ENCODE measurements at places on chromosomes 2 and 18.

GRCh38 chr2:230564805-230565779, 147.6 kb upstream of the CAB39 start:
- no peak for DNase-seq

DNA sequence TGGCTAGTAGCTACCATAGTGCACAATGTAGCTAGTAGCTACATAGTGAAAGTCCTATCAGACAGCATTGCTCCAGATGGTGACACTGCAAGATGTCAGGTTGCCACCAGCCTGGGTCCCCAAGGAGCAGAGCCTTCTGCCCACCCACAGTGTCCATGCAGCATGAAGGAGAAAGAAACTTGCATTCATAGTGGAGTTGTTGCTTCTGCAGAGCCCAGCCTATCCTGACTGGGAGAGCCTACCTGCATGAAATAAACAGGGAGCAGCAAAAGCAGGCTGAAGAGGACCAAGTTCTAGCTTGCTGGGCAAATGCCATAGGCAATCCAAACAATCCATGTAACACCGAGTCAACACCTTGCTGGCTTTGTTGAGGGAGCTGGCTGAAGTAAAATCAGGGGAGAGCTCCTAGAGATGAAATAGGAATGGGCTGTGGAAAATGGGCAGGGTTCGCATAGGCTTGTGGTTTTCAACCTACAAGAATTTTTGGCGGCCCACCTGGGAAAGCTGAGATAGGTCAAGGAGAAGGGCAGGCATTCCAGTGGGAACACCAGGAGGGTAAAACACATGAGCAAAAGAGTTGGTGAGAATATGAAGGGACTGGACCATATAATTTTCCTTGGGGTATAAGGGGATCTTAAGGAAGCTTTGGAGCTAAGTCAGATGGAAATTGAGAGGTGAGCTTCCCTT, 195.8 kb downstream of the CYP26B1 start:
- no peak for DNase-seq

- no peak for DNase-seq
Observed at GRCh38 chr2:11899264-11899818, 152.9 kb downstream of the LPIN1 start.

GRCh38 chr2:3981446-3981987, 278.1 kb downstream of the DCDC2C start:
- DNase-seq, result no peak

DNA sequence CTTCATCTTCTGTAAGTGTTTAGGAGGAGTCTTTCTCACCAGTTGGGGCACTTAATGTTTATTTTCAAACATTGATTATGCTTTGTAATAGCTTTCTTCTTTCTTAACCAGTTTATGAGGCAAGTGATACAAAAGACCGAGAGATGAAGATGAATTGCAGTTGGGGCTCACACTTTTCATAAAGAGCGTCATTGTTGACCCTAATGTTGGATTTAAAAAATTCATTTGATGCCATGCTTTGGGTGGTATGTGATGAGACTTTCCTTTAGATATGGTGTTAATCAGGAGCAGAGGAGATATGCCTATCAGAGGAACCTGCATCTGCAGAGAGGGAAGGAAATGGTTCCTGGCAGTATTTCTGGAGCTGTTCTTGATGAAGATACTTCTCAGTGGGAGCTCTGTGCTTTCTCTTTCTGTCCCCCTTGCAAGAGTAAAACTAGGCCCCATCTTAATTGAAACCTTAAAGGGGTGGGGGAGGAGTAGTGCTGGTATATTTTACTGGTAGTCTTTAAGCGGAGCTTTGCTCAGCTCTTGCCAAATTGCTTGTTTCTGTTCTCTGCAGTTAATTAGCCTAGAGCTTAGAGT, 2.3 kb downstream of the EML4 start:
- DNase-seq, result no peak
